ENCODE measurements at places on chromosomes 7 and 10.

DNA sequence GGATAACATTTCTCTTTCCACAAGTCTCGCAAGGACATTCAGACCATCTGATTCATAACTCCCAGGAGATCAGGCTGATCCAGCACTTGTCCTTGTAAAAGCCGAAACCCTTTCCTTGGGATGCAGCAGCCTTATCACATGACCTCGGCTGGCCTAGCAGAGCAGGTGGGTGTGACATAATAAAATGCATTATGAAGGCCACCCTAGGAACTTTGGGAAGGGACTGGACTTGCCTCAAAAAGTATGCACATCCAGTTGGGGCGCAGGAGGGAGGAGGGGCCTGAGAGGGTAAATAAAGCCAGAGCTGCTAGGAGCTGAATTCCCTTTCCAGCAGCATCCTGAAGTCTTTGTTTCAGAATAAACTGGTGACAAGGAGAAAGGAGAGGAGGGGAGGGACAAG, 260.8 kb downstream of the SNX13 start:
- no peak for DNase-seq

DNA sequence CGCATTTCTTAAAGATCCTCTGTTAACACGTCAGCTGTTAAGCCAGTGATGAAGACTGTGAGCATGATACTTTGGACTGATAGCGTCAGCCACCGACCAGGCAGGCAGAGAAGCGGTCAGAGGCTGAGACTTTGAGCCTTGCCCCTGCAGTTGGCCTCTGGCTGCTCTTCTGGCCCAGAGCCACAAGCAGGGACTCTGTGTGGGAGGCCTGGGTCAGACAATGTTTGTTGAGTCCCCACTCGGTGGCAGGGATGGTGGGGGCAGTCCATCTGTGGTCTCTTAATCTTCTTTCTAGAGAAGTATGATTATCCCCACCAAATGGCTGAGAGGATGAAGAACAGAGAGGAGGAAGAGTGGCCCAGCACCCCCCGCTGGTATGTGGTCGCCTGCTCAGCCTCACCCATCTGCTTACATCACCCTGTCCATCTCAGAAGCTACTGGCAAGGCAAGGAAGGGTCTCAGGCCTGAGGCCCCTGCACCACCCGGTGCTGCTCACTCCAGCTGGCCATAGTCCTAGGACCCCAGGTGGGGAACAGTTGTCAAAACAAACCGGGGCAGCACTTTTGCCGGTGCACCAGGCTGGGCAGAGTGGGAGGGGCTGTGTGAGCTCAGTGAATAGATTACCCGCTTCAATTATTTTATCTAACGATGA, 202.9 kb downstream of the GRID1 start:
- no peak for DNase-seq

GRCh38 chr7:151361193-151361959, 19.8 kb downstream of the NUB1 start:
- no peak for DNase-seq

- no peak for DNase-seq
Observed at GRCh38 chr10:1123972-1124371, 67.8 kb downstream of the WDR37 start.

DNA sequence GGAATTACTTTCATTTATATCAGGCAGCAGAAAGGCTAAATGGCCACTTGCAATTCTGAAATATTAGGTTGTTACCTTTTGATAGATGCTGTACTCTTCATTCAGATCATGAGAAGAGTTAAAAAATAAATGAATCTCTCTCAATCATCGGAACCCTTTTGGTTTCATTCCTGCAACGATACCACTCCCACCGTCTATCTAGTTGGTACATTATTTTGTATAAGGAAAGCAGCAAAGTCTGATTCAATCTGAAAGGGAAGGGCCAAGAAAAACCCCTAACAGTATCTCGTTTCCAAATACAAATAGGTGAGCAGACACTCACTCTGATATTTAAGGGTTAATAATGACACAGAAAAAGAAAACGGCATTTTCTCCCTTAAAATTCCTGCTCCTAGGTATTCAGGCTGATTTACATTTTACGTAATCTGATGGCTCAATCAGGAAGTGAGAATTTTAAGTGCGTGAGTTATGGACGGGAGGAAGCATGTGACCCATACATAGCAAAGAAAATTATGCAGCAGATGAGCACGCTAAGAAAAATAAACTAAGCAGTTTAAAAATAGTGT, 209.4 kb upstream of the KLF14 start:
- no peak for DNase-seq

All from effector memory CD8-positive, alpha-beta T cell (primary cell).